ENCODE measurements at places on chromosomes 13 and 19.

DNA sequence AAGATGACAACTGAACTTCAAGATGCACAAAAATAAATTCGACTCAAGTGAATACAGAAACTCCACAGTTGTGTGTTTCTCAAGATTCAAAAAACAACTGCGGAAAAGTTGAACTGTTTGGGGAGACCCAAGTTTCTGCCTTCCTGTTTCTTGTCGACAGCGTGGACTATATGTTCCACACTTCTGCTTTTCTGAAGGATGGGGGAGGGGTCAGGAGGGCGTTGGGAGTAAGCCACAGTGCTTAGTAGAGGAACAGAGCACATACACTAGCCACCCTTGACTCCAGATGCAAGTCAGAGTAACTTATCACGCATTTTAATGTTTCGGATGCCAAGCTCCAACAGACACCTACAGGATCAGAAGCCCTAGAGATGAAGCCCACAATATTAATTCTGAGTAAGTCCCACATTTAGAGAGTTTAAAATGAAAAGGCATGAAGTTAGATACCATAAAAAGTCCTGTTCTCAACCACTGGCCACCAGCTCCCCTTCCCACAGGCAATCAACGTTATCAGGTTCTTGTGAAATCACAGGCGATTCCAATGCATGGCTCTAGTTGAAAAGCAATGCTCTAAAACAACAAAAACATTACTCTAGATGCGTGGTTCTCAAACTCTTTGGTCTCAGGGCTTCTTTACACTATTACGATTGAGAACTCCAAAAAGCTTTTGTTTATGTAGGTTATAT, 4.2 kb downstream of the TUBGCP3 start:
- peak; percentile 48 for DNase-seq

- no peak for DNase-seq
These were observed 61.5 kb downstream of the ZIC5 start for GRCh38 chr13:99909836-99910619.

GRCh38 chr13:105345131-105345530, 1190.3 kb downstream of the EFNB2 start:
- no peak for DNase-seq

DNA sequence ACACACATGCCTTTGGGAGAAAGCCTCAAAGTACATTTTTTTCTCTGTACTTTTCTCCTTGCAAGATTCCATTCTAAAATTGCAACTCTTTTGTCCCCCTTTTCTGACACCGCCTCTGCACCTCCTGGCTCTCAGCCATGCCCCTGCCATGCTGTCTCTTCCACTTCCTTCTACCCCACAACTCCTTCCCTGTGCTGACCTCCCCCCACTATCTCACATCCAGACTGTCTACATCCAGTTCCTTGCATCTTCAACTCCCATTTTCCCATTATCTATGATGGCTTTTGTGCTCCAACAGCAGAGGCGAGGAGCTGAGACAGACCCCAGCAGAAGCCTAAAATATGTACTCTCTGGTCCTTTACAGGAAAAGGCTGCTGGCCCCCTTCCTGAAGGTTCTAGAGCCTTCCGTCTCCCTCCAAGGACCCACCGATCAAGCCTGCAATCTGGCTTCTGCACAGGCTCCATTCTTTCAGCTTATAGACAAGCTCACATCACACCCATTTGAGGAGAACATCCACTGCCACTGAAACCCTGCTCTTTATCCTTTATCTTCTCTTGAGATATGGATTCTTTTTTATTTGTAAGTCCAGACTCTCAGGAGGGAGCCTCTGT, 50.2 kb downstream of the RFX2 start:
- no peak for DNase-seq

GRCh38 chr19:46892252-46893179, 31.7 kb downstream of the ARHGAP35 start:
- no peak for DNase-seq

- DNase-seq, result no peak
These were observed 31.5 kb upstream of the PABPC3 start for GRCh38 chr13:25064396-25064795.

- no peak for DNase-seq
These were observed 104.3 kb downstream of the KCNRG start for GRCh38 chr13:50119591-50119990.

- no peak for DNase-seq
These were observed 40.7 kb upstream of the DOCK9 start for GRCh38 chr13:99018418-99019180.

GRCh38 chr19:45765702-45766295, 3.3 kb downstream of the SIX5 start:
- DNase-seq, result no peak

GRCh38 chr13:73250061-73250460, 191.3 kb downstream of the KLF5 start:
- no peak for DNase-seq

GRCh38 chr19:54600212-54600611, 6.8 kb downstream of the LILRA1 start:
- DNase-seq, result no peak

Data from globus pallidus (tissue), 1 donor.